ENCODE measurements at places on chromosomes 1 and 21.

GRCh38 chr1:224819861-224820260, 109.6 kb upstream of the DNAH14 start:
- no peak for DNase-seq

DNA sequence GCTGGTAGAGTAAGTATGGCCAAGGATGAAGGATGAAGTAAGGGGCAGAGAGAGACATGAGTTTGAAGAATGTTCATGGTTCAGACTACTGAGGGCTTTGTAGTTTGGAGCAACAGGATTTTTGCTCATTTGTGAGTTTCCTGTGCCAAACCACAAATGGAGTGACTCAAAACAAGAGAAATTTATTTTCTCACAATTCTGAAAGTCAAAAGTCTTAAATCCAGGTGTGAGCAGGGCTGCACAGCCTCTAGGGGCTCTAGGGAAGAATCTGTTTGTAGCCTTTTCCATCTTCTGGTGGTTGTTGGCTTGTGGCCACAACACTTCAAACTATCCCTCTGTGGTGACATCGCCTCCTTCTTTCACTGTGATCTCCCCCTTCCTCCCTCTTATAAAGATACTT, 58.9 kb downstream of the RHOU start:
- peak; percentile 86 for DNase-seq

- DNase-seq: no peak
Observed at GRCh38 chr21:26916799-26917198, 50.1 kb downstream of the ADAMTS5 start.

DNA sequence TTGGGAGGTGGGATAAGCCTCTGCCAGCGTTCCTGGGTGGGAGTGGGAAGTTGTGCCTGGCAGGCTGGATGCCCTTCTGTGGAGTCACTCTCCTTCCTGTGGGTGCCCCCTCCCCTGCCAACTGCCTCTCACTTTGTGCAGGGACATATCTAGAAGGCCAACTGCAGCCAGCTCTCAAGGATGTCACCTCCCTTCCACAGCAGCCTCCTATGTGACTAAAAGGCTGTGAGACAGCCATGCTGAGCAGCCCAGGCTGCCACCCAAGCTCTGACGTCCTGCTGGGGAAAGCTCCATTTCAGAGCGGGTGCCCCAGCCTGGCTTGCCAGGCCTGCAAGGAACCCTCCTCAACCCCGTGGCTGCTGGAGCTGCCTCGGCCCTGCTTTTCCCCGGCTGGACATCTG, 19.6 kb upstream of the SLC26A9 start:
- DNase-seq: no peak

- DNase-seq: no peak
Observed at GRCh38 chr1:208336137-208336518, 91.9 kb upstream of the PLXNA2 start.

GRCh38 chr1:66317248-66317515, 216.8 kb upstream of the SGIP1 start:
- no peak for DNase-seq

- peak; percentile 50 for DNase-seq
Observed at GRCh38 chr21:31133243-31133830, 95.1 kb upstream of the KRTAP19-8 start.
